Renal cortical epithelial cell (primary cell): ENCODE measurements at places on chromosomes 1 and 21. TPM values are rescaled to one million over a fixed set of nuclear protein-coding genes. Genes with fewer than 3 reads are reported as not detected.
A peak's percentile ranks its signal among the peaks of the same experiment; 100 is the strongest.

DNA sequence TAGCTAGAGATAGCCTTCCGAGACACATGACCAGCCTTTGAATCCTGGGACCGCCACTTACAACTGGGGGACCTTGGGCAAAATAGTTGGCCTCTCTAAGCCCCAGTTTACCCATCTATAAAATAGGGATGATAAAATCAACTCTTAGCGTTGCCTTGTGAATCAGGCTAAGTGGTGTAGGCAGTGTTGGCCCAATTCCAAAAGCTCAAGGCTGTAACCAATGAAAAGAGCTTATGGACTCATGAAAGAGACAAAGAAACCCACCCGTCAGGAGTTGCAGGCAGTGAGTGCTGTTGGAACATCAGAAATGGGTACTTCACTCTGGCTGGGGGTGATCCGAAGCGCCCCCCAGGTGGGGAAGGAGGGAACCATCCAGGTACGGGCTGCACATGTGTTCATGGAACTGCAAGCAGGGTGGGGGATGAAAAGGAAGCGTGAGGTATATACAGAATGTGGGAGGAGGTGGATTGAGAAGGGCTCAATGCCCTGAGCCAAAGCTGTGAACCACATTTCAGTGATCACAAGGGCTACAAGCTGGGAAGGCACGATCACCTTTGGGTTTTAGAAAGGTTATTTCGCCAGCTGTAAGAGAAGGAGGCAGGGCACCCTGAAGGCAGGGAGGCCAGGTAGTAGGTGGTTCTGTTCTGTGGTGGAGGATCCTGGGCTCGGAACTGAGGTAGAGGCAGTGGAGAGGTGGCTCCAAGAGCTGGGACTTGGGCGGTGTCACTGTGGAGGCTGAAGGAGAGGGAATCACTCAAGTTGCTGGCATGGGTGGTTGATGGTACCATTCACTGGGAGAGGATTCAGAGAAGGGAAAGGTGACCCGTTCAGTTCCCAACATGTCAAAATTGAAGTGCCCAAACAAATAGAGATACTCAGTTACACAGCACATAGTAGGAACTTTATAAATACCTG lies 11.4 kb upstream of the KIAA1614 start:
- no peak for DNase-seq

Gene CHIA
- total RNA-seq, result not detected in 2 replicates

Gene ZBTB8A
- total RNA-seq, result 7.3 and 8.9 TPM in 2 replicates

Gene HJV
- total RNA-seq, result not detected in 2 replicates

GRCh38 chr1:39086386-39086785 lies 60.2 kb downstream of the NDUFS5 start:
- DNase-seq, result peak; percentile 64

Gene CFHR5
- total RNA-seq, result not detected in 2 replicates

DNA sequence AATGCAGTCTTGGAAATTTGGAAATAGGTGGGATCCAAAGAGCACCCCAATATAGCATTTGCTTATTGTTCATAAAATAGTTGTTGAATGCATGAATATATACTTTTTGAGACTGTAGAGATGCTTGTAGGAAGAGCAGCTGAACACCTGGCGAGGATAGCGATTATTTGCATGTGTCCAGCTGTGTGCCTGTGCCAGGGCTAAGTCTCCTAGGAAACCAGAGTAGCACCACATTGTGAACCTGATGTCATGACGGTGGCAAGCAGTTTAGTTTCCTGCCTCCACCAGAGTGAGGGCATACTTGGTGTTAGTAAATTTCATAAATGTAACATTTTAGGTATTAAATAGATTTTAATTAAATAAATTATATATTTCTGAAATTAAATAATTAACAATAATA lies 37.3 kb upstream of the IRF2BP2 start:
- no peak for DNase-seq

DNA sequence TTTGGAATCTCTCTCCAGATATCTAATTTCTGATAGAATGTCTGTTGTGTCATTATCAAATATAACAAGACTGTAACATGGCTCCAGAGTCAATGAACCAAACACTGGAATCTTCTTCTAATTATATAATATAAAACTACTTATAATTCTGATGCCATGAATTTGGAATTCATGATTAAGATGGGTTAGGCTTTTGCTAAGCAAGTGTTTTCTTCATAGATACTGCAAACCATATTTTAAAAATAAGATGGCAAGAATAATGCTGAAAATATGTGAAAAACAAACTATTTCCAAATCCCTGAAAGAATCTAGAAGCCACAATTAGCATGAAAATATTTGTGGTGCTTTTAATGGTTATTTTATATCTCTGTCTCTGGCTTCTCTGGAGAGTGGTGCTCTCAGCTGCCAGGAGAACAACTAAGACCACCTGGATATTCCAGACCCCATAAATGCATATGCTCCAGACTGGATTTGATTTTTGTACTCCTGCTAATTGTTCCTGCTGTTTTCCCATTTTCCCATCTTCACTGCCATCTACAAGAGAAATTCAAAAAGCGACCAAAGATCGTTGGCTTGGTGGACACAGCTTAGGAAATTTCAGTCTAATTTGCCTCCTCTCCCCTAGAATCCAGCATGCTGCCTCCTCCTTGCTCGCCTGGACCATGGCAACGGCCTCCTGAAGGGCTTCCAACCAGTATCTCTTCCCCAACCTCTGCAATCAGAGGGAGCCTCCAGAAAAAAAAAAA lies 418.9 kb downstream of the SETD4 start:
- DNase-seq, result no peak

- DNase-seq, result no peak
These were observed 424.3 kb downstream of the KCNT2 start for GRCh38 chr1:196183941-196184340.

Gene MSH4
- 0.17 and 0.75 TPM in 2 replicates for total RNA-seq

Gene FBLIM1
- 213 and 231 TPM in 2 replicates for total RNA-seq

DNA sequence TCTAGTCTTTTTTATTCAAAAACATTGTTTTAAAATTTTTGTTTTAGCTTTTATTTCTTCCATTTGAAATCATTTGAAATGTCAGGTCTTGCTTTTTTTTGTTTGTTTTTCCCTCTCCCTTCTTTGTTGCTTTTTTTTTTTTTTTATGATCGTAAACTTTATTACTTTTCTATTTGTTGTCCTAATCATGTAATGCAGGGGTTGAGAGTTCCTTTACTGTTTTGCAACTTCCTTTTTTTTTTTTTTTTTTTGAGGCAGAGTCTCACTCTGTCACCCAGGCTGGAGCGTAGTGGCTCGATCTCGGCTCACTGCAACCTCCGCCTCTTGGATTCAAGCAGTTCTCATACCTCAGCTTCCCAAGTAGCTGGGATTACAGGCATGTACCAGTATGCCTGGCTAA lies 24.8 kb downstream of the IVNS1ABP start:
- no peak for DNase-seq

Gene KCNT2
- total RNA-seq, result 1.0 and 1.6 TPM in 2 replicates

DNA sequence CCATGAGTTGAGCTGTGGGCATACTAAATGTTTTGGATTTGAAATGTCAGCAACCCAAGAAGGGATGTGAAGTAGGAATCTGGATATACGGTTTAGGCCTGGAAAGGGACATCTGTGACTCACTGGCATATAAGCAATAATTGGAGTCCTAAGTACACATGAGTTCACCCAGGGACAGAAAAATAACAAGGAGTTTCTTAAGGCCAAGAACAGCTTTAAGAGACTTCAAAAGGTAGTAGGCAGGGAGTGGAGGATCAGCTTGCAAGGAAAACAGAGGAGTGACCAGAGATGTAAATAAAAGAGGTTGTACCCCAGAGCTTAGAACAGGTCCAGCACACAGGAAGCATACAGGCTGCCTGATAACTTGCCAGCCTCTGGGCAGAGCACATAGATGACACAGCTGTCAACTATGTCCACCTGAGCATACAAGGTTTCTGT lies 28.1 kb downstream of the TMEM50B start:
- DNase-seq, result peak; percentile 35

GRCh38 chr1:186518822-186519381 lies 58.0 kb upstream of the PDC start:
- no peak for DNase-seq

DNA sequence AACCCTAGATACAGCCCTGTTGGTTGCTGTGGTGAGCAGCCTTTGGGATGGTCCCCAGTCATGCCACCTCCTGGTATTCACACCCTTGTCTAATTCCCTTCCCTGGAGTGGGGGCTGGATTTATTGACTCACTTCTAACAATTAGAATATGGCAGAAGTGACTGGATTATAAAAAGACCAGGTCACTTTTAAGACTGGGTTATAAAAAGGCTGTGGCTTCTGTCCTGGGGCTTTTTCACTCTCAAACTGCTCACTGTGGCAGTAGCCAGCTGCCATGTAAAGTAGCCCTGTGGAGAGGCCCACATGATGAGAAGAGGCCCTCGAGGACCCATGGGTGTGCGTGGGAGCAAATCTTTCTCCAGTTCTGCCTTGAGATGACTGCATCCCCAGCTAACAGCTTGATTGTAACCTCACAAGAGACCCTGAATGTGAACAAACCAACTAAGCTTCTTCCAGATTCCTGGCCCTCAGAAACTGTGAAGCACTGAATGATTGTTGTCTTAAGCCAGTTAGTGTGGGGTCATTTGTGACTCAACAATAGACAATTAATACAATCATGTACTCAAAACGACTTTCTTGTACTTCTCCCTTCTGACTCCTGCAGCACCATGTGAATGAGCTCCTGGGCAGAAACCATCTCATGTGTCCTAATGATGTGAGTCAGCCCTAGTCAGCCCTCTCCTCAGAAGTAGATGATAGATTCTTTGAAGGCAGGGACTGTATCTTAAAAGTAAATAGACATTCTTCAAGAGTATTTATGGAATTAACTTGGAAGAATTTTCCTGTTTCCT lies 234.9 kb downstream of the TNR start:
- peak; percentile 91 for DNase-seq

Gene OR10J1
- not detected in 2 replicates for total RNA-seq

GRCh38 chr1:246827396-246827795 lies 103.2 kb downstream of the SCCPDH start:
- no peak for DNase-seq

- DNase-seq, result no peak
These were observed 94.4 kb upstream of the KRTAP19-8 start for GRCh38 chr21:31132574-31133242.

DNA sequence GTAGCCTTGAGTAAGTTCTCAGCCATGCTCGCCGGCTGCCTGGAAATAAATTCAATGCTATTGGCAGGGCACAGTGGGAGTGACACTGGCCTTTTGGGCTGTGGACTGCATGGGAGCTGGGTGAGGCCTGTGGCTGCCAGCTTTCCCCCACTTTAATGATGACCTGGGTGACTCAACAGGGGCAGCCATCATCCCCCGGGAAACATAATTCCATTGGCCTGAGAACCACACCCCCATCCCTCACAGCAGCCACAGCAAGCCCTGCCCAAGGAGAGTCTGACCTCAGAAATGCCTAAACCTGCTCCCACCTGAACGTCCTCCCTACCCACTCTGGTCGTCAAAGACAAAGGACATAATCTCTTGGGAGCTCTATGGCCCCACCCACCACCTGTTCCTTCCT lies 384.0 kb downstream of the LTN1 start:
- DNase-seq, result no peak

Gene RBP7
- total RNA-seq, result 0.25 and 9.7 TPM in 2 replicates

GRCh38 chr21:37695111-37695510 lies 221.1 kb downstream of the KCNJ6 start:
- no peak for DNase-seq

Gene MX2
- 0.15 and 0.17 TPM in 2 replicates for total RNA-seq

Gene TMEM61
- total RNA-seq, result 0.35 TPM in 1 of 2 replicates, not detected in the other

DNA sequence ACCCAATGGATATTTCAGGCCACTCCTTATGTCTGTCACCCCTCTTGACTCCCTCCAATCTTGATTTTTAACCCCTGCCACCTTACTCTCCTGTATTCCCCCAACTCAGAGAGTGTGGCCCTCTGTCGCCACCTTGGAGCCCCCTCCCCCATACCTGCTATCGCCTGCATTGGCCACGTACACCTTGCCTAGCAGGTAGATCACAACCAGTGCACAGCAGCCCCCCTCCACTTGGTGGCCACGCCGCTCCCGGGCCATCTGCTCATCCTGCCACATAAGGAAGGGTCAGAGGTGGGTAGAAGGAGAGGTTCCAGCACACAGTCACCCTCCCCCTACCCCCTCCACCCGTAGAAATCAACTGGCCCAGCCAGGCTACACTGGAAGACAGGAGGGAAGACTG lies 2.9 kb downstream of the PPM1J start:
- DNase-seq, result no peak

- DNase-seq, result no peak
These were observed 110.0 kb upstream of the ZRANB2 start for GRCh38 chr1:71190843-71191242.

Gene HHIPL2
- 1.2 TPM in 1 of 2 replicates, not detected in the other for total RNA-seq

GRCh38 chr1:11650331-11650991 lies 3.8 kb downstream of the FBXO2 start:
- DNase-seq, result peak; percentile 50

GRCh38 chr1:207010726-207011125 lies 21.8 kb downstream of the C1orf116 start:
- DNase-seq, result no peak

DNA sequence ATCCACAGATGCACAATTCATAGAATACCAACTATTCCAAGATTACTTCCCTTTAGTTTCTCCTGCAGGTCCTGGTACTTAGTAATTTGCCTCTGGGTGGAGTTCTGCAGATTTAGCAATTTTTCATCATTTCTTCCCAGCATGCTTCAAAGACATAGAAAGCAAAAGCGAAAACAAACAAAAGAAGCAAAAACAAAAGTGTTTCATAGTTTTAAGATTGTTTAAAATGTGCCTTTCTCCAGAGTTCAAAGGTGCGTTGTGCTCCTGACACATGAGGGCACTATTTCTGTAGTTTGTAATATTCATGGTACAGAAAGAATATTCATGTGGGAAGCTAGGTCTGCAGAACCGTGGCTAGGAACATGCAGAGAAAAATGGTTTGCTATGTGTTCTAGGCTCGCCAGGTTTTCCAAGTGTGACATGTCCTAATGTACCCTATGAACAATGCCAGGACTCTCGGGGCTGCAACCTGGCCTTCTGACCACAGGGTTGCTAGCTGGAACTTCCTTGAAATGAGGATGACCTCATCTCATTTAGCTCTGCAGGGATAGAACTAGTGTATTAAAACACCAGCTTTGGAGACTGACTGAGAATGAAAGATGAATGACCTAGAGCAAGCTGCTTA lies 30.0 kb upstream of the RCSD1 start:
- peak; percentile 73 for DNase-seq

Gene KCNJ9
- total RNA-seq, result not detected in 2 replicates
